CD4-positive, alpha-beta T cell (primary cell): ENCODE measurements at places on chromosomes 6 and 20.

DNA sequence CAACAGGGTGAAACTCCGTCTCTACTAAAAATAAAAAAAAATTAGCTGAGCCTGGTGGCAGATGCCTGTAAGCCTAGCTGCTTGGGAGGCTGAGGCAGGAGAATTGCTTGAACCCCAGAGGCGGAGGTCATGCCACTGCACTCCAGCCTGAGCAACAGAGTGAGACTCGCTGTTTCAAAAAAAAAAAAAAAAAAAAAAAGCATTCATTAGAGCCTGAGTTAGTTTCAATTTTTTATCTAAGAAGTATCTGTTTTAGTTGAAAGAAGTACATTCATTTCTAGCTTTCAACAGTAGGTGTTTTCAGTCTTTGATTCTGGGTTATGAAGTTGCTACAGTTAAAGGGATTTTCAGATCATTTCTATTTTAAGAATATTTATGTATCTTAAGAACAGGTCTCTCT, 42.2 kb downstream of the ZNF292 start:
- no peak for DNase-seq

- DNase-seq, result no peak
Measured at GRCh38 chr6:36436466-36436865, 6.2 kb downstream of the PXT1 start.

- DNase-seq, result no peak
Measured at GRCh38 chr6:70289299-70289698, 13.6 kb downstream of the COL9A1 start.

DNA sequence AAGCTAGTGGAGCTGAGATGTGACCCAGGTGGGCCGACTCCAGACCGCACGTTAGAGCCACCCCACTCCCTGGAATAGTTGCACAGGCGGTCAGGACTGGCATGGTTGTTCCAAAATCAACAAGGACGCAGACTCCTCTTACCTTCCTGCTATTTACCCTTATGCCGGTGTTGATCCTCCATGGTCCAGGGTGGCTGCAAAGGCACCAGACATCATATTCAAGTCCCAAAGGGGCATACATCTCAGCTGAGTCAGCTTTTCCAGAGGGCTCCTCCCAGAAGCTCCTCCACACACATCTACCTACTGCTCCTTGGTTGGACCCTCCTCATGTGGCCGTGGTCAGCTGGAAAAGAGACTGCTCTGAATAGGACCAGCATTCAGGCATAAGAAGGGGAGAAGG, 112.2 kb downstream of the SYCP2 start:
- no peak for DNase-seq

DNA sequence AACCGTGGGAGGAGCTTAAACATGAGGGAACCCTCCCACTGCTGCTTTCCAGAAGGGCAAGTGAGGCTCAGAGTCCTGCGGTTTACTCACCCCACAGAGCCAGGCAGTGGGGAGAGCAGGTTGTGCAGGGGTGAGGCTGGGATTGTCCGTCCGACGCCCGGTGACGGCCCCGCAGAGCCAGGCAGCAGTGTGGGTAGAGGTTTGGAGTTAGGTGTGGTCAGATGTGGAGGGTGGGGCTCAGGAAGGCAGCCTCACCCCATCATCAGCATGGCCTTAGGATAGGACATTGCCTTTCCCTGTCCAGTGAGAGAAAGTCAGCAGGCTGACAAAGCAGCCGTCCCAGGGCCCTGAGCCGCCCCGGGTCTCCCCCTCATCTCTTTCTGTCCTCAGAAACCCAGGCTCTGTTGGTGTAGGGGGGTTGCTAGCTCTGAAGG, 234.6 kb downstream of the DLL1 start:
- DNase-seq, result no peak

- DNase-seq, result no peak
Measured at GRCh38 chr20:11473983-11474382, 443.7 kb upstream of the BTBD3 start.

DNA sequence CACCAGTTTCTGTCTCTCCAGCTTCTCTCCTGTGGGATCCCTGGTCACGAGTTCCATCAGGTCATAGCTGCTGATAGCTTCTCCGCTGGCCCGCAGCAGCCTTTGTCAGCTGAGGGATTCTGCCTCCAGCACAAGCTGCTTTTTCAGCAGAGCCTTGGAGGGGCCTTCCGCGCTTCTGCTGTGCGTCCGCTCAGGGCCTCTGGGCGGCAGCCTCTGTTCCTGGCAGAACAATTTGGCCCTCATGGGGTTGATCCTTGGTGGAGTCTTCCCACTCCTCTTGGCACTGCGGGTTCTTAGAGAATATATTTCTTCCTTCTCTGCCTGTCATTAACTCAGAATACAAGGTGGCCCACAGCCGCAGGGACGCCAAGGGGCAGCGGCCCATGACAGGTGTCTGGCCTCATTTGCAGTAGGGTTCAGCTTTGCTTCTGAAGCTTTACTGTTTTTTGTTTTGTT, 158.8 kb downstream of the DTNBP1 start:
- no peak for DNase-seq

GRCh38 chr20:58877050-58877975, 24.8 kb downstream of the GNAS start:
- DNase-seq, result no peak

DNA sequence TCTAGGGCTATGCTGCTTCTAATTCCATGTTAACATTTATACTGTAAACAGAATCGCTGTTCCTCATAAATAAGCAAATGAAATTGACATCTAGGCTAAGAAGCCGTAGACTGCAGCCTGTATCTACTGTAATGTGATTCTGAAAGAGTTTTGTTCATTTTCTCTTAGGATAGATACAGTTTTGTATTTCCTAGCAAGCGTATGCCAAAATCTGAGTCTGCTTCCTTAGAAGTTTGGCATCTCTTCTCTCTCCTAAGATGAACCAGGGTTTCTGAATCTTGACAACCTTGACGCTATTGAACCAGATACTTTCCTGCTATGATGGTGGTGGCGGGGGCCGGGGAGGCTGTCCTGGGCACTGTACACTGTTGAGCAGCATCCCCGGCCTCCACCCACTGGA, 198.0 kb downstream of the TSHZ2 start:
- DNase-seq, result no peak

DNA sequence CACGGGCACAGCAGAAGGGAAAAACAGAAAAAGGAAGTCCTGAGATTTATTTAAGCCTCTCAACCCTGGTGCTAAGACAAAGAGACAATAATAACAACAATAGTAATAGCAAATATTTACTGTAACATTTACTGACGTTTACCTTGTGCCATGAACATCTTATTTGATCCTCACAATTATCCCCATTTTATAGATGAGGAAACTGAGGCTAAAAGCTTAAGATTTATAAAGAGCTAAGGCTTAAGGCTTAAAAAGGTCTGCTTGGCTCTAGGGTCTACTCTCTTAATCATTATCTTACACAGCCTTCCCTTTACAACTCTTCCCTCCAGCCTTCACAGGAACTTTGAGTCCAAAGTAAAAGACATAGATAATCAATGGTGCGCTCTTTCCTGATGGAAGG, 3.3 kb downstream of the WFDC3 start:
- DNase-seq, result no peak
